Right renal pelvis (tissue), 4 donors: ENCODE measurements at places on chromosomes 5 and 9.

GRCh38 chr5:129656952-129657351 lies 90.9 kb upstream of the MINAR2 start:
- DNase-seq = no peak

DNA sequence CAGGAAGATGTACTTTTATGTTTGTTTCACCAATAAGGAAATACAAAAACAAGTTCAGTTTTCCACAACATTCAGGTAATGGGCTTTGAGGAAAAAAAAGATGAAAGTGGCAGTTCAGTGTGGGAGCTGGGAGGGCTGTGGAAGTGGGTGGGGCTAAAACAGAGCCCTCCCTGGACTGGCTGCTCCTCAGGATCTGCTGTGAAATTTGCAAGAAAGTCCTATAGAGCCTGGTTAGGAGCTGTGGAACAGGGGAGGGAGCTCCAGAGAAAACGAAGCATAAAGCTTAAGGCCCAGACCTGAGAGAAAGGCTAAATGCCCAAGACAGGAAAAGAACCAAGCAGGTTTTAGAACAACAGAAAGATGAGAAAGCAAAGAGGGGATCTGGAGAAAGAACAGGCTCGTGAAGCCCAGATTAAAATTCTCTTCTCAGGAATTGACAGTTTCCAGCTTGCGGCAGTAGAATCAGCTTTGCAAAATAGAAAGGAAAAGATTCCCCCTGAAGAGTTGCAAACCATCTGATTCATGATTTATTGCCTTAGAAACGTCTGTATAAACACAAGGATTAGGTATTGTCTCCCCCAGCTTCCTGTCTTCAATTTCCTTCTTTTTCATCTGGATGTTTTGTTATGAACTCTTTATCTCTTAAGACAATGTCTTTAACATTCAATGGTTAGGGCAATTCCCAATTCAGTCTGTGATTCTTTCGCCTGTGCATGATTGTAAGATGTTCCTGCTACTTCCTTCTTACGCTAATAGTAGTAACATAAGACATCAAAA lies 26.3 kb upstream of the CRHBP start:
- DNase-seq = no peak

DNA sequence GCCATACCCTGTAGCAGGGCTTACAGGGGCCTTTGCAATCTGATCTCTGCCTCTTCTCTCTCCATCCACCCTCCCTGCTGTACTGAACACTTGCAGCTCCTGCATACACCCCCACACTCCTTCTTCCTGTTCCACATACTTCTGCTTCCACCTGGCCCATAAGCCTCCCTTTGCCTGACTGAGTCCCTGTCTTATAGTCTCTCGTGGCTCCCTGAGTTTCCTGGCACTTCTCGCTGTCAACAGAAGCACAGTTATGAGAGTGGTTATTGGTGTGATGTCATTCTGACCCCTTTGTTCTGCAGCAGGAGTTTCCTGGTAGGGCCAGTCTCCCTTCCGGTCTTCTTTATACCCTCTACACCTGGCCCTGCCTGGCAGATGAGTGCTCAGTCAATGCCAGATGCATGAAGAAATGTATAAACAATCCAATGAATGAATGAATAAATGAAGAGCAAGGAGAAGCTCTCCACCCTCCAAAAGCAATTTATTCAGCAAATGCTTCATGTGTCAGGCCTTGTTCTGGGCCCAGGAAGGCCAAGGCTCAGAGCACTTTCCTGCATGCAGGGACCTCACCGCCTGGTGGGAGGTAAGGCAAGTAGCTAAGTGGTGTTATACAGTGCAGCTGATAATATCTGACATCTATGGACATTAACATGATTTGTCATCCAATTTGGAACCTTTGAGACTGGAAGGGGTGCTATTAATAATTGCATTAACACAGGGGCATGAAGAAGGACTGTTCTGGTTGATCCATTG lies 20.5 kb upstream of the CSF1R start:
- no peak for DNase-seq

- no peak for DNase-seq
Observed at GRCh38 chr5:165242646-165243045, 1737.2 kb downstream of the MAT2B start.

DNA sequence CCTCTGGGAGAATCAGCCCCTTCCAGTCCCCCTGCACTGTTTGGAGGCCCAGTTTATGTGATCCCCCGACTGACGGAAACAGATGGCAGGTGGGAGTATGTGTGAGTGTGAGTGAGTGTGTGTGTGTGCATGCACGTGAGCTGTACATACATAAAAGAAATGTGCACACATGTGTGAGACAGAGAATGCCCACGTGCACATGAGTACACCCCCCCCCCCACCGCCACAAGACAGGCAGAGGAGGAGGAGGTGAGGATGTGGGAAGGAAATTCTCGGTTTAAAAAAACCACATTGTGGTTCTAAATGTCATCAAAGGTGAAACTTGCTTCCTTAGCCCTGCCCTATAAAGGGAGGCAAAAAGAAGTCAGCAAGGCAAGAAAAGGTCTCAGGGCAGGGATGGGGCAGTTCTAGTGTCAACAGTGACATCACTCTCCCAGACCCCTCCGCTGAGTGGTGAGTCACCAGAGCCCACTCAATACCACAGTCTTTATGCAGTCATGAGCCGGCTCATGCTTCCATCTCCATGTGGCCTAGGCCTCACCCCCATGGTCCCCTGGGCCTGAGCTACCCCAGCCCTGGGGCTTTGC lies 79.2 kb upstream of the HSPA9 start:
- no peak for DNase-seq
